ENCODE measurements at places on chromosomes 2 and 18.

DNA sequence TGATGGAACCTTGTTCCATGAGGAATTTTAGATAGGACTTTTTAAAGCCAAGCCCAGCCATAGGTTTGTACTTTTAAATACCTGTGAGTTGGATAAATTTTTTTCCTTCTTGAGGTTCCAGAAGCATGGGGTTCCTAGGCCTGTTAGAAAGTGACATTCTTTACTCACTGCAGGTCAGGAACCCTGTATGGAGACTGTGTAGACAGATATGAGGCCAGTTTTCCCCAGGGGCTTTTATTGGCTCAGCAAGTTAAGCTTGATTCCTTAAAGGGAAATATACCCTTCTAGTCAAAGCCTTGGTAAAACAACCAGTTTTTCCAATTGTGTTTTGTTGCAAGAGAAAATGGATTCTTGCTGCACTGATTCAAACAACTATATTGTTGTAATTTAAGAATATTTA is 38.4 kb upstream of the GMCL1 start:
- no peak for DNase-seq

DNA sequence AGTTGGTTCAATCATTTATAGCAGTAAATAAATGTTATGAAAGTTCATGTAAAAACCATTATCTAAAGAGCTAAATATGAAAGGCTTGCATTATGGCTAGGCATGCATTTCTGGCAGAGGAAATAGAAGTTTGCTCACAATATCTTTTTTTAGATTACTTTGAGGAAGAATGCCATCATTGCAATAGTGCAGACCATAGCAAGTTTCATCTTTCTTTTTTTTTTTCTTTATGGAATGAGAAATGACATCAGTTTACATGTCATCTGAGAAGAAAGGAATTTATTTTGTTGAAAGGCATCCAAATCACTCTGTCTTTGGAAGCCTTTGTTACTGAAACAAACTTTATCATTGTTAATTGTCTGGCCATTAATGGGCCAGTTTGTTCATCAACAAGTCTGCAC is 74.5 kb upstream of the NCKAP5 start:
- DNase-seq: no peak

DNA sequence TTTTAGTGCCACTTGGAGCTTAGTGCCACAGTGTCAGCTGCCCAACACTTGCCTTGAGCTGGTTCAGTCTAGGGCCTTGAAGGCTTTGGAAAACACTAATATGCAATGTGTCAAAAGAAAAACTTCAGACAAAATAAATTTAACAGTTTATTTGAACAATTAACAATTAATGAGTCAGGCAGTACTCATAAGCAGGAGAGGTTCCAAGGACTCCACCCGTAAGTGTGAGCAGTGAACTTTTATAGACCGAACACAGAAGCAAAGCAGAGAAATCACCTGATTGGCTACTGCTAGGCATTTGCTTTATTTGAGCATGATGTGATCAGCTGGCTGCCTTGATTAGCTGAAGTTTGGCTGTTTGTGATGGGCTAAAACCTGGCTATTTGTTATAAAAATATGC is 49.5 kb upstream of the TBC1D8 start:
- DNase-seq: no peak

DNA sequence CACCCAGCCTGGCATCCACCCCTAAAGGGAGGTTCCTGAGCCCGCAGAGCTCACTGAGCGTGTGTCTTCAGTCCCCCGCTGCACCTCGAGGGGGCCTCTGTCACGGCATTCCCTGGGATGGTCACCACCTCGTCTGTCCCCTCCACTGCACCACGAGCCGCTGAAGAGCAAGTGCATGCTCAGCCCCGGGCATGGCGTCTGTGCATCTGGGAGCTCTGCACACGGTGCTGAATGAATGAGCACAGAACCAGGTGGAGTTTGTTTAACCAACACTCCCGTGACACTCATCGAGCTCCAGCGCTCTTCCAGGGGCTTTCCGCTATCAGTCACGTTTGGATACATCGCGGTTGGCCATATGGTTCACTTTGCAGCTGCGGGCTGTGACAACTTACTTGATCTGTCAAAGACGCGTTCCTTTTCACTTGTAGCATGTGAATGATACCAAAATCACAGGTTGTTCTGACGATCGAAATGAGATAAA is 9.2 kb downstream of the ALLC start:
- DNase-seq: no peak

GRCh38 chr18:58893388-58894099 is 28.9 kb downstream of the ZNF532 start:
- DNase-seq: no peak

GRCh38 chr2:47063538-47063930 is 91.6 kb downstream of the STPG4 start:
- no peak for DNase-seq

DNA sequence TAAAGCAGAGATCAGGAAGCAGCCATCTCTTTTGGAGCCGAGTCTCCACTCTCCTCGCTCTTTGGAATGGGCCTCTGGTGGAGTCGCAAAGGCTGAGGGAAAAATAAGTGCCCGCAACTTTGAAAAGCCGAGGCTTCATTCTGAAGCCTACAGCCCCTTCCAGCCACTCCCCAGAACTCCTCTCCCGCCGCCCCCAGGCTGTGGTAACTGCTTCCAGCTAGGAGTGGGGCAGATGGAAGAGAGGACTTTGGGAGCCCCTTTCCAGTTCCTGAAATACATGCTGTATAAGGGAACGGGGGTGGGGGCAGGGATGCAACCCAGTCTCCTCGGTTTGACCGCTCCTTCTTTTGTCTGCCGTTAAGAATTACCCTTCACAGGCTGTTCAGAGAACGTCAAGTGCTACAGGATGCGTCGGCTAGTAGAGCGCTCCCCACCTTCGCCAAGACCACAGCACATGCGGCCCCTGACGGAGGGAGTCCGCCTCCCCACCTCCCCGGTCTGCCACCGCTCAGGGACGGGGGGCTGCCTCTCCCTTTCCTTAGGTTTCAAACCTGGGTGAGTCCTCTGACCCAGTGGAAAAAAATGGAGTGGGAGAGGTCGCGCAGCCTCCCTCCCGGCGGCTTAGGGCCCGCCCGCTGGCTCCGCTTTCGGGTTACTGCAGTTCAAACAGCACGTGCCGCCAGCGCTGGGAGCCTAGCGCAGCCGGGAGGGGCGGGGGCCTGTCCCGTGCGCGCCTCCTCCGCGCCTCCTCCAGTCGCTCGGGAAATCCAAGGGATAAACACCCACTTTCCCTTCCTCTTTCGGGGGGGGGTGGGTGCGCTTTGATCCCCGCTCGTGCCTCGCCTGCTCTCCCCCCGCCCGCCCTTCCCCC is 4.9 kb downstream of the CYP26B1 start:
- no peak for DNase-seq

GRCh38 chr2:30358842-30359241 is 88.2 kb upstream of the LCLAT1 start:
- no peak for DNase-seq

GRCh38 chr2:112832841-112833638 is 3.5 kb downstream of the IL1B start:
- DNase-seq: no peak

GRCh38 chr2:151902829-151903228 is 74.6 kb upstream of the ARL5A start:
- DNase-seq: no peak

- DNase-seq: no peak
These were observed 146.6 kb downstream of the SMAD7 start for GRCh38 chr18:48803951-48804855.

DNA sequence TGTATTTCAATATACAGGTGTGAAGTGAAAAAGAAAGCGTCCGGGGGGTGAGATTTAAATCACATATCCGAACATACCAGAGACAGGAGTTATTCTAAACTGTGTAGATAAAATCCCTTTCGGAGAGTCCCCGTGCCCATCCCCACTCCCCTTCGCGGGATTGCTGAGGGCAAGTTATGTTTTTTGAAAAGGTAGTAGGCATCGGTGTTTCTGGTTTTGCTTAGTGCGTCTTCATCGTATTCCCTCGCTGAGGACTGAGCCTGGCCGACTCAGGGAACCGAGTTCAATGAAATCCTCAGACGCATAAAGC is 583.4 kb downstream of the ZEB2 start:
- DNase-seq: no peak

GRCh38 chr18:46481048-46481846 is 175.8 kb downstream of the LOXHD1 start:
- peak; percentile 41 for DNase-seq

Data from activated CD4-positive, alpha-beta T cell treated with anti-CD3 and anti-CD28 coated beads, Interleukin-2, Interleukin-4, amounts not matched to agents 100 ng/mL and 50 ng/mL, durations not matched to agents 16 hours and 8 hours (primary cell).